Fibroblast of the aortic adventitia (primary cell): ENCODE measurements at places on chromosomes 12 and 14.

DNA sequence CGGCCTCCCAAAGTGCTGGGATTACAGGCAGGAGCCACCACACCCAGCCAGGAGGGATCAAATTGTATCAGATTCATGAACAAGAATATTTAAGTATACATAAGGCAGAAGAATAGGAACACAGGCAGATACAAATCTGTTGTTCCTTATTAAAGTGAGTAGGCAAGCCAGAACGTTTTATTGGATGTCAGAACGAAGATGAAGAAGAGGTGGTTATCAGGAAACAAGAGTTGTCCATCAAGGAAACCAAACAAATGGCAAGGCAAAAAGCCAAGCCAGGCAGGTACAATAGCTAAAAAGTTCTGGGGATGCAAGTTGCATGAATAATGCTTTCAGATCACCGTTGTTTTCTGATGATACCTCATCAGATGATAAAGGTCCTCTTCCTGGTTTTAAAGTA is 31.1 kb upstream of the BAZ1A start:
- no peak for DNase-seq

DNA sequence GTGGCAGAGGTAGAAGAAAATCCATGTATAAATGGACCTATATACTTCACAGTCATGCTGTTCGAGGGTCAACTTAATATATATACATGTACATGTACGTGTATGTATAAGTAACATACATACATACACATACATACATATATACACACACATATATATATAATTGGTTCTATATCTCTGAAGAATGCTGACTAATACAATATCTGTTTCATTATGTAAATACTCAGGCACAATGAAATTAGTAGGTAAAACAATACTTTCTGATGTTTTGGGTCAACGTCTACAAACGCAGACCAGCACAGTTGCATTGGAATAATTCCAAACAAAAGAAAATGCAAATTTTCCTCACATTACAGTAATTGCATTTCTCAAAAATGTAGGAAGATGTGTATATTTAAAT is 202.7 kb upstream of the DAAM1 start:
- no peak for DNase-seq

GRCh38 chr12:124359671-124360581 is 65.0 kb downstream of the RFLNA start:
- DNase-seq = peak; percentile 57

DNA sequence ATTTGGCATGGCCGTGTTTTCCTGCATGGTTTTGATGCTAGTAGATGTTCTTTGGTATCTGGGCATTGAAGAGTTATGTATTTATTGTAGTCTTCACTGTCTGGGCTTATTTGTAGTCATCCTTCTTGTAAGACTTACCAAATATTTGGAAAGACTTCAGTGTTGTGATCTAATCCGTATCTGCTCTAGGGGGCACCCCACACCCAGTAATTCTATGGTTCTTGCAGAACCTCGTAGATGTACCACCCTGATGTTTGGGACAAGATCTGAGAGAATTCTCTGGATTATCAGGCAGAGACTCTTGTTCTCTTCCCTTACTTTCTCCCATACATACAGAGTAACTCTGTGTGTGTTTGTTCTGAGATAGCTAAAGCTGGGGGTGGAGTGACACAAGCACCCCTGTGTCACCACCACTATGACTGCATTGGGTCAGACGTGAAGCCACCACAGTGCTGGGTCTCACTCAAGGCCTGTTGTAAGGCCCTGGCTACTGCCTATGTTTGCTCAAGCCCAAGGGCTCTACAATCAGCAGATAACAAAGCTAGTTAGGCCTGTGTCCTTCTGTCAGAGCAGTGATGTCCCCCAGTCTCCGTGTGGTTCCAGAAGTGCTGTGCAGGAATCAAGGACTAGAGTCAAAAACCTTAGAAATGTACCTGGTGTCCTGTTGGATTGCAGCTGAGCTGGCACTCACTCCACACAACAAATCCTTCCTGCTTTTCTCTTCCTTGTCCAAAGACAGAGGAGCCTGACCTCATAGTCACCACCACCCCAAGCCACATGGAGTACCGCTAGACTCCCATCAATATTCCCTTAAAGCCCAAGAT is 9.6 kb downstream of the RDH16 start:
- peak; percentile 8 for DNase-seq

DNA sequence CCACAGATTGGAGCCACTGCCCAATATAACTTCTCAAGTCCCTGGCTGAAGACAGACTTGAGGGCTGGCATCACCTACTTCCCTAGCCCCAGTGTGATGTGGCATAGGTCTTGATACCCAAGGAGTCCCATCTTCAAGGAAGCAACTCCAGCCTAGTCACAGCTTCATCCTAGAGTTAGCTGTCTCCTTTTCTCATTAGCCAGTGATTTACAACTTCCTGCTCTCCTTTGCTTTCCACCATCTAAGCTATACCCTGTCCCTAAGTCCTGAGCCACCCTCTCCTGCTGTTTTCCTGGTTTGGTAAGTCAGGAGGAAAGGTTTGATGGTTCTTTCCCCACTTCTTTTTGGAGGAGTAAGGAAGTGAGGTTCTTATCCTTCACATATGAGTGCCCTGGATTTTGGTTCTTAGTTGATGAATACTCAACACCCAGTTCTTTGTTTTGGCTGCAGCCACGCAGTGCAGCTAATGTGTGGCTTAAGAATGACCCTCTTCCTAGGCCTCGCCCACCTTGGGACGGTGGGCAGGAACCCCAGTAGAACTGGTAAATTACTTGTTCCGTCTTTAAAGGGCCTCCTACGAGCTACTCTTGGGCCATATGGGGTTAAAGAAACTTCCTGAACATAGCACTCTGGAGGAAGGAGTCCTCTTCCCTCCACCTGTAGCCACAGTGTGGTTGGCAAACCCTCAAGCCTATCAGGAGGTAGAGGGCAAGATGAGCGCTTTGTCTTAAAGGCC is 3.9 kb upstream of the GPX2 start:
- no peak for DNase-seq

- DNase-seq = no peak
These were observed 55.7 kb downstream of the ERC1 start for GRCh38 chr12:1046727-1047126.

- no peak for DNase-seq
These were observed 33.2 kb upstream of the GALNT16 start for GRCh38 chr14:69226736-69227135.

DNA sequence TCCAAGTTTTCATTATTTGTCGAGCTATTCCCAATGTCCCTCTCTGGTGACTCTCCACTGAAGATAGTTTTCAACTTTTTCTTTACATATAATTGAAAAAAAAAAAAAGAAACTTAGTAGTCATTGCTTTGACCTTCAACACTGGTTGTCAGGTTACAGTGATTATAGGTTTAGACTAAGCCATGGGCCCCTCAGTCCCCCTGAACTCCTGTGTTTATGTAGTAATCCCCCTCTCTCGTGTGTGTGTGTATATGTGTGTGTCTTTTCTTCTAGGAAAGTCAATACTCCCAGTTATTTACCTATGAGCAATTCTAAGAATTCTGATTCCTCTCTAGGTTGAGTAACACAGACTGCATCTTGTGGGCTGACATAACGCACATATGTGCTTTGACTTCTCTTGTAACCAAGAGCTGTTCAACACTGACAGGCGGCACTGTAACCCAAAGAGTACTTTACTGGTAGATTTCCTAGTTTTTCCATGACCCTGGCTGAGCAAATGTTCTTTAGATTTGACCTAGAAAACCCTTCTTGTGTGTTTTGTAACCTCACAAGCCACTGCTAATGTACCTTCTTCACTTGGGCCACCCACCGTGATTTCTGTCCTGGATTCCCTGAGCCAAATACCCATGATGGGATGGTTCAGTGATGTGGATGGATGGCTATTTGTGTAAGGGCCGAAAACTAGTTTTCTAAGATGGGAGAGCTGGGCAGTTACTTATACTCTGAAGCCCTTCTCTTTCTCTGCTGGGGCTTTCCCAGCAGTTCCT is 15.0 kb upstream of the MANSC4 start:
- no peak for DNase-seq

DNA sequence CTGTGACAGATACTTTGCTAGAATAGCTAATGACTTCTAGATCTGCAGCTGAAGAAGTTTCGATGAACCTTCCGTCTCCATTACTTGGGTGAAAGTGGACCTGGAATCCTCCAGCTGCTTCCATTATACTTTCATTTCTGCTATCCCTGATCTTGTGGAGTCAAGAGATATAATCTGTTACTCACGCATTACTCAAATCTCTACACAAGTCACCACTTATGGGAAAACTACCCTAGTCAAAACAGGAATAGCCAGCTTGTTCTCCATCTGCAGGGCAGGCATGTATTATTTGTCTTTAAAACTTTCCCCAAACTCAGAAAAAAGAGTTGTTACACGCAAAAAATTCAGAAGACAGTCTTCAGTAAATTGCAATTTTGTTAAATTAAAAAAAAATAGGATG is 2.8 kb upstream of the KTN1 start:
- peak; percentile 39 for DNase-seq

- DNase-seq = no peak
These were observed 34.8 kb downstream of the PLXNC1 start for GRCh38 chr12:94182986-94183707.

DNA sequence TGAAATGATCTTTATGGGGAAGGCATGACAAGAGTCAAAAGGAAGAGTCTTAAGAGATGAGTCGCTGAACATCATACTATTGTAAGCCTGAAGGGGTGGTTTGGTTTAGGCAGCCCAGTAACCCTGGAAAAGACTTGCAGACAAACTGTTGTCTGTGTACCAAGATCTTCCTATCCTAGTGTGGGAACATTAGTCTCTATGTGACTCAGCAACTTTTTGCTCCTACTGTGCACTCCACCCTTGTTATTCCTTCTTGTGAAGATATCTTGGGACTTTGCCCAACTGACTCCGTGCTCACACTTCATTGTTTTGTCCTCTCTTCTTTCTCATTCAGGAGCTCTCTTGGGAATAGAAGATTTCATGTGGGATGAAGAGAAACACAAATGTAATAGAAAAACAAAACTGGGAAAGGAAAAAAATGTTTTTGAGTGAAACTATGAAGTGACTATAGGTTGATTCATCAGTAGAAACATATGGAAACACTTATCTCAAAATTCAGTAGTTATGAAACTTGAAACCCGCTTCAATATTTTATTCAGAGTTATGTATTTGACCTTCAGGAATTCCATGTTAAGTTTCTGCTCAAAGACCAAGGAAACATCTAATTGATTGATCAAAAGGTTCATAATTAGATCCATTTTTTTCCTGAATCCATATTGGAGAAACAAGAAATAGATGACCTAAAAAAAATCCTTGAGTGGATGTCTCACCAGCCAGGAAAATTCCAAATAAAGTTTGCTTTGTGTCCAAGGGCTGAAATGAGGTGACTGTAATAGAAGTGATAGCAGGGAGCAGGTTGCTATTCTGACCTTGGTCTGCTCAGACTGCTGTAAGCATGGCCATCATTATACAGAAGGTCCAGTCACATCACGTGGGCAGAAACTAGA is 67.2 kb downstream of the BTG1 start:
- DNase-seq = peak; percentile 100

GRCh38 chr12:52873832-52874572 is 25.2 kb upstream of the KRT78 start:
- DNase-seq = peak; percentile 91

GRCh38 chr12:54393207-54393609 is 8.7 kb upstream of the ZNF385A start:
- DNase-seq = no peak

- no peak for DNase-seq
These were observed 41.6 kb downstream of the DAD1 start for GRCh38 chr14:22547313-22547947.

- DNase-seq = peak; percentile 5
These were observed 24.7 kb downstream of the INSM2 start for GRCh38 chr14:35558680-35559079.

DNA sequence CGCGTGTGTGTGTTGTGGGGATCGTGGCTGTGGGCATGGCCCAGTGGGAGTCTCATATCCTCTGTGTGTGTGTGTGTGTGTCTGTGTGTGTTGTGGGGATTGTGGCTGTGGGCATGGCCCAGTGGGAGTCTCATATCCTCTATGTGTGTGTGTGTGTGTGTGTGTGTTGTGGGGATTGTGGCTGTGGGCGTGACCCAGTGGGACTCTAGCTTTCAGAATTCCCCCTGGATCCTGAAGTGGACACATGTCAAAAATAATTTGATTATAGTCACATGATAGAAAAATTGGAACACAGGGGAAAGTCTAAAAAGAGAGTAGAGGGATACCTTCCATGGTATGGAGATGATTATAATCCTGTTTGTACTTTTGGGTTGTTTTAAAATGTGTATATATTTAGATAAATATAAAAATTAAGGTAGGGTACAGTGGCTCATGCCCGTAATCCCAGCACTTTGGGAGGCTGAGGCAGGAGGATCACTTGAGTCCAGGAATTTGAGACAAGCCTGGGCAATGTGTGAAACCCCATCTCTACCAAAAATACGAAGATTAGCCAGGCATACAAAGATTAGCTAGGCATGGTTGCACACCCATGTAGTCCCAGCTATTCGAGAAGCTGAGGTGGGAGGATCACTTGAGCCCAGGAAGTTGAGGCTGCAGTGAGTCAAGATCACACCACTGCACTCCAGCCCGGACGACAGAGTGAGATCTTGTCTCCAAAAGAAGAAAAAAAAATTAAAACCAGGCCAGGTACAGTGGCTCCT is 11.0 kb downstream of the PAPLN start:
- DNase-seq = no peak

GRCh38 chr12:101698800-101699347 is 1.4 kb downstream of the CHPT1 start:
- DNase-seq = peak; percentile 25

DNA sequence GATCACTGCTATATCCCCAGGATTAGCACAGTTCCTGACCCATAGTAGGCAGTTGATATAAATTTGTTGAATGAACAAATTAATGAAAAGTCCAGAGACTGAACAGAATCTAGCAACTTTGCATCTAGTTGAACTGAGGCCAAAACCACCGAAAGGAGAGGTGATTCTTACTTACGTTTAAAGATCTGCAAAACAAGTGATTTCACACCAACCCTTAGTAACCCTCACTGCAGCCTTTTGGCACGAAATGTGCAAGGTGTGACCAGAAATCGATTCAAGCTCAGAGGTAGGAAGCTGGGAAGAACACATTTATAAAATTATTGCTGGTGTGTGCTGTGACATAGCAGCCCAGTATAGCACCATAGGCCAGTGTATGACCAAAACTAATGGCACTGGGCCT is 70.8 kb downstream of the SUDS3 start:
- no peak for DNase-seq

DNA sequence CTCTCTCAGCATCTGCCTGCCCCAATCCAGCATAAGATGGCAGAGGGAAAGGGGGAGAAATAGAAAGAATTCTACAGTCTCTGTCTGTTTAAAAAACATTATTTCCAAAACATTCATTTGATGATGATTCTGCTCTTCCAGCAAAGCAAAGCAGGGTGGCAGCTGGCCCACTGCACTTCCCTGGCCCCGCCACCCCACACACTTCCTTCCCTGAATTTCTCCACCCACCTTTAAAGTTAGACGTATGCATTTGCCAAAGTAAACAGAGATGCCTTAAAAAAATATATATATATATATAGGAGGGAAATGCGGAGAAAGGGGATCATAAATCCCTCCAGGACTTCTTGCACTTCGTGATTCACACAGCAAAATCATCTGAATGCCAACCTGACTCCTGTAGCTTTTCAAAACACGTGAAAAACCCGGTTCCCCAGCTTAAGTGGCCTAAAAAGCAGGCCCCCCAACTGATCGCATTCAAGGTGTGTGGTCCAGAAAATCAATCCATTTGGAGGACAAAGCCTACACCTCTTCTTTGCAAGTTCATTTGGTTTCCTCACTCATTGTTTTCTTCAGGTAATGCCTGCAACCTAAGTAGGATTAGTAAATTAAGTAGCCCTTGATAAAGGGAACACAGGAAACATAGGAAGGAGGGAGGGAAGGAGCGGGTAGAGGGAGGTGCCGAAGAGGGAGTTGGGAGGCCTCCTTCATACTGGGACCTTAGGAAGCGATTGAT is 68.8 kb downstream of the LLPH start:
- no peak for DNase-seq

- no peak for DNase-seq
These were observed 125.4 kb downstream of the DACT1 start for GRCh38 chr14:58763210-58763609.
